ENCODE measurements at places on chromosomes 2 and 18.

DNA sequence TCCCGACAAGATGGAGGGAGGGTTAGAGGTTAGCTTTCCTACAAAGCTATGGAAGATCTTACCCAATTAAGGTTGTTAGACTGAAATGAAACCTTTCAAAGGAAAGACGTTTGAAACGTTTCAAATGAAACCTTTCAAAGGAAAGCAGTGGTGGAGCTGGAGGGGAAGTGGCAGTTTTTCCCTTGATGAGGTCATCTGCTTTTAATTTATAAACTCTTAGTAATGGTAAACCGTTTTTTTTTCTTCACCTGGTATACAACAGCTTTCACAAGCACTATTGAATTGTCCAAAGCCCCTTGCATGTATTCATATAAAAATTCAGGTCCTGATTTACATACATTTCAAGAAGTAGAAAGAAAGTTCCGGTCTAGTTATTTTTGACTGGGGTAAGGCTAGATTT lies 7.4 kb downstream of the PMAIP1 start:
- no peak for DNase-seq

DNA sequence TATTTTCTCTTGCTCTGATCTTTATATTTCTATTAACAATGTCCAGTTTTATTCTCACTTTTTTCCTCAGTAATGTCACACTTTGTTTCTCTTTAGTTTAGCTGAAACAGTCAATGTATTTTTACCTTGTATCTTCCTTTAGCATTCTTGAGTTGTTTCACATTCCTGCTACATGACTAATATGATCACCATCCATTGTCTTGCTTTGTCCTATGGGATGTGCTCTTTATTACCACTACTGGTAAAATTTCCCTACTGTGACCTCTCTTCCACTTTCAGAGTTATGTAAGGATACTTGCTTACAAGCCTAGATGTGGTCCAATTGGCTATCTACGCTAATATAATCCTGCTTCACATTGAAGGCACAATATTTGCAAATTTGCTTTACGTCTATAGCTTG lies 457.9 kb downstream of the PIK3C3 start:
- no peak for DNase-seq

- no peak for DNase-seq
These were observed 1341.3 kb upstream of the LRRTM1 start for GRCh38 chr2:81645745-81646301.

GRCh38 chr2:196329959-196330358 lies 158.6 kb upstream of the STK17B start:
- no peak for DNase-seq
